Progenitor cell of endocrine pancreas (in vitro differentiated cells): ENCODE measurements at places on chromosomes 3 and 15.

- no peak for DNase-seq
These were observed 34.6 kb downstream of the GLDN start for GRCh38 chr15:51375966-51376640.

GRCh38 chr3:44185396-44185915 lies 56.2 kb upstream of the TOPAZ1 start:
- no peak for DNase-seq

- DNase-seq: no peak
These were observed 7.5 kb upstream of the UACA start for GRCh38 chr15:70770863-70771262.

DNA sequence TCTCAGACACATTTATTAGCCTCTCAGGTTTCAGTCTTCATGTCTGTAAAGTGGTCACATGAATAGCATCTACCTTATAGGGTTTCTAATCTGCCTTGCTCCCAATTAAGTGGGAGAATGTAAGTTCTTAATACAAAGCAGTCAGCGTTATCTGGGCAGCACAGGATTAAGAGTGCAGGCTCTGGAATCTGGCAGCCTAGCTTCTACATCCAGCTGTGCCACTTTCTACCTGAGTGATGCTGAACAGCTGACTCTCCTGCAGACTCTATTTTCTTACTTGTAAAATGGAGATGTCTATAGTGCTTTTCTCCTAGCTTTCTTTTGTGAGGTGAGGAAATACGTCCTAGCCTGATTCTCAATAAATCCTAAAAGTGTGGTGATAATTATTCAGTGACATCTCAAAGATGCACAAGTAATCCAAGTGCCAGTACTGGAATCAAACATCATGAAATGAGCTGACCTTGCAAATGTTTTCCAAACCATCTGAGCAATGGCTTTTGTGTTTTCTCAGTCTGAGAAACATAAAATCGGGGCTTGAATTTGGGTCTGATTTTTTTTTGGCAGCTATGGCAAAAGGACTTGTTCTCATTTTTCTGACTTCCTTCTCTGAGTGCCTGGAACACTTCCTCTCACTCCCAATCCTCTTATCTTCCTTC lies 232.2 kb upstream of the FEZF2 start:
- no peak for DNase-seq

- DNase-seq: no peak
These were observed 13.9 kb downstream of the NUP210 start for GRCh38 chr3:13406190-13406589.

DNA sequence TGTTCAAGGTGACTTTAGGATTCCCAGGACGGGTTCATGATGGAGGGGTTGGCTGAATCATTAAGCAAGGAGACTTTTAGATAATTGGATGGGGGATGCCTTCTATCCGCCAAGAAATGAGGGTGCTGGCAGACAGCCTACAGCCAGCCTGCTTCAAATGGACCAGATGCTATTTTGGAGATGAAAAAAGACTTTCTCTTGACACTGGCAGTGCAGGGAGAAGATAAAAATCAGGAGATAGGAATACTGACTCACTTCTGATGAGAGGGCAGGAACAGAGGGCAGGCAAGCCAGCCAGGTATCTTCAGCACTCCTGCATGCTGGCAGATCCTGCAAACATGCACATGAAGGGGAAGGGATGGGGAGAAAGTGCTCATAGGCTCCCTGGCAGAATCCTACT lies 7.7 kb upstream of the SYN2 start:
- no peak for DNase-seq

GRCh38 chr3:139523718-139524117 lies 15.8 kb downstream of the RBP1 start:
- no peak for DNase-seq

DNA sequence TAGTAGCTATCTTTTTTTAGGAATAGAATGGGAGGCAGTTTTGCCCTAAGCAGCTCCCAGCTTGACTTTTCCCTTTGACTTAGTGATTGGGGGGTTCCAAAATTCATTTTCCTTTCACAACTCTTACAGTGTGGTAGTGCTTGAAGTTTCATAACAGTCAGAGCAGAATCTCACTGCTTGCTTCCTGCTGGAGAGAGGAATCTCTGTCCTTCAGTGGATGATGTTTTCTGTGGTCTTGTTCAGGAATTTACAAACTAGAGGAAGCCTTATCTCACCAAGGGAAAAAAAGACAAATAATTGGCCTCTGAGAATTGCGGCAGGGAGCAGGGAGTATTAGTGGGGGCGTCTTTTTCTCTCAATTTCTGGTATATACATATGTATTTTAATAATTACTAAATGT lies 326.6 kb upstream of the C2CD4B start:
- DNase-seq: no peak

GRCh38 chr3:193021506-193022010 lies 103.9 kb upstream of the MB21D2 start:
- no peak for DNase-seq

GRCh38 chr3:183182073-183182472 lies 19.5 kb upstream of the LAMP3 start:
- no peak for DNase-seq

DNA sequence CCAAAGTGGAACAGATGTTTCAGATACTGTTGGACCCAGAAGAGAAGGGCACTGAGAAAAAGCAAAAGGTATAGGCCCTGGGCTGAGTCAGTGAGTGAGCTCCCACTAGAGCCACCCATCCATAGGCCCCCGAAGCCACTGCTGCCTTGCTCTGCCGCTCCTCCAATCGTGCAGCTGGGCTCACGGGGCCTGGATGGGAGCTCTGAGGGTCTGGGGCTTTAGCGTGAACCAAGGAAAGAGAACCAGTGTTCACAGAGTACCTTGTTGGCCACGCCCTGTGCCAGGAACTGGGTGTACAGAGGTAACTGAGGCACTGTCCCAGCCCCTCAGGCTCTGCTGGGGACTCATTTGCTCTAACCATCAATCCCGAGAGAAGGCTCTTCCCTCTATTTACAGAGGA lies 4.7 kb downstream of the UNC45A start:
- DNase-seq: no peak

GRCh38 chr15:98941595-98942255 lies 65.9 kb downstream of the PGPEP1L start:
- DNase-seq: no peak

GRCh38 chr3:65627062-65627461 lies 411.7 kb downstream of the MAGI1 start:
- DNase-seq: no peak

- DNase-seq: no peak
These were observed at the start of gene KBTBD13 for GRCh38 chr15:65076486-65077290. Gene KBTBD13 (plus strand): TSS chr15:65076746. CDS start chr15:65076816, 70 bp downstream.

- DNase-seq: no peak
These were observed 48.7 kb downstream of the BDH1 start for GRCh38 chr3:197507081-197507480.

DNA sequence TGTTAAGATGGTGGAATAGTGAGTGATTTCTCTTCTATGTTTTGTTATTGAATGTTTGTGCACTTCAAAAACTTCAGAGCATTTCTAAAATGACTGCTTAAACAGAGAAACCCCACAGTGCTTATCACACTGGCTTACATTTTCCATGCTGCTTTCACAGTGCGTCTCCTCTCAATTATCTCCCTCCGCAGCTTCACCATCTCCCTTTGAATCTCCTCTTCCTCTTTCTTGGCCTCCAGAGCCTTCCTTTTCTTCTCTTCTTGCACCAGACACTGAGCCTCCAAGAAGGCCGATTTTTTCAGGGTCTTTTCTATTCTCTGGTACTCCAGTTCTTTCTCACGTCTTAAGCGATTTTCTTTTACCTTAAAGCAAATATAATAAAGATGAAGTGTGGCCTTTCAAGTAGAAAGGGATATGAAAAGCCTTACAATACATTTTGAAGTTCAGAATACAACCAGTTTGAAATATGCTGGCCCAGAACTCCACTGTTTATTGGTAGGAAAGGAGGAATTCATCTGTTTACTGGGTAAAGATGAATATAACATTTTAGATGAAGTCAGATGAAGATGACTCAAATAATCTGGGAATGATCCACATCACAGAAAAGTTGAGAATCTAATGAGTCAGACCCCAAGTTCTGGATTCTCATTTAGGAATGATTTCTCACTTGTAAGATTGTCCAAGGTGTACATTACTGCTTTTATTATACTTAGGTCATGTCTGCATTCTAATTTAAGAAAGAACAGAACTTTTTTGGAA lies 21.4 kb downstream of the CCDC191 start:
- DNase-seq: no peak

DNA sequence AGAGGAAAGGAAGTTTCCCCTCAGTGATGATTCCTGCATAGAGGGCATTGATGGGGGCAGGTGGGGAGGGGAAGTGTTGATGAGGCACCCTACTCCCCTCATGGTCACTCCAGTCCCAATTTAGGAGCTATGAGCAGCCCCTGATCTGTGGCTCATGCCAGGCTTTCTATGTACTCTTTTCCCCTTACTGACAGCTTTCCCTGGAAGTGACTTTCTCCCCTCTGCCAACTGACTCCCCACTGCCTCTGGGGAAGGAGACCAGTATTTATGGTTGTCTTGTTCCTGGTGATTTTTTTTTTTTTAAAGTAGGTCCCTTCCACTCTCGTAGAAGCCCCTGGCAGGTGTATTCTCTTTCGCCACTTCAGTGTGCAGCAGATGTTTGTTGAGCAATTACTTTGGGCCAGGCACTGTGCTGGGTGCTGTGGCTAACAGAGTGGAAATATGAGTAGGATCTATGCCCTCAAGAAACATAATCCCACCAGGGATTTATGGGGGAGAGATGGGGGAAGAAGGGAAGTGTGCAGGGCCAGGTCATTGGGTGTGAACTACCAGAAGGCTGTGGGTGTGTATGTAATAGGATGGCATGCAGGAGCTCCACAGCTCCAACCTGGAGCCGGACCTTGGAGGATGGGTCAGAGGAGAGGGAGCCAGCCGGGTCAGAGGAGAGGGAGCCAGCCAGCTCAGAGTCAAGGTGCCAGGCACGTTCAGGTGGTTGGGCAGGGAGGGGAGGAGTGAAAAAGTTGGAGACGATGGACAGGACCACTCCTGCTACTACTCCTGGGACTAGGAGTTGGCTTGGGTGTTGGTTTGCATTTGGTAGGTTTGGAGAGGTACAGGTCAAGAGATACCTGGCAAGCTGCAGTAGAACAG lies 3.5 kb downstream of the SMAD6 start:
- no peak for DNase-seq

DNA sequence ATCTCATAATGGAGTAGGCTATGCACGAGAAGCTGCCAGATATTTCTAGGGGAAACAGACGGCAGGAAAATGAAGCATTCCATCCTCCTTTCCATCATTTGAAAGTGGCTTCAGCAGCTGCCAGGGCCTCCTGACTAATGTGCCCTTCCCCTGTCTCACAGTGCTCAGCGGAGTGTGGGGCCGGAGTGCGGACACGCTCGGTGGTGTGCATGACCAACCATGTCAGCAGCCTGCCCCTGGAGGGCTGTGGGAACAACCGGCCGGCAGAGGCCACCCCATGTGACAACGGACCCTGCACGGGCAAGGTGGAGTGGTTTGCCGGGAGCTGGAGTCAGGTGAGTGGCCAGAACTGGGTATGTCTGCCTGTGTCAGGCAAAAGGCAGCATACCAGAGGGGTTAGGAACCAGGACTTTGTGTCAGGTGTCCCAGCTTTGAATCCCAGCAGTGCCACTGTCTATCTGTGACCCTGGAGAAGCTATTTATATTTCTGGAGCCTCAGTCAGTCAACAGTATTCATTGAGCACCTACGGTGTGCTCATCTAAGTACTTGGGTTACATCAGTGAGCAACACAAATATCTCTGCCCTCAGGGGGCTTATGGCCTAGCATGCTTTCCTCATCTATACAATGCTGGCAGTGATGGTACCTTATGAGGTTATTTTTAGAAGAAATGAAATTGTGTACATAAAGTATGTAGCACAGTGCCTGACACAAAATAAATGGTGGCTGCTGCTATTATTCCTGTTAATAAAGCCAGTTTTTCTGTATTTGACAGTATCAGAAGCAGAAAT lies 52.4 kb upstream of the NR2E3 start:
- DNase-seq: no peak

- DNase-seq: no peak
These were observed 3.8 kb upstream of the GABRR3 start for GRCh38 chr3:98038876-98039275.

- DNase-seq: no peak
These were observed 102.4 kb upstream of the SLC6A11 start for GRCh38 chr3:10713656-10714055.

GRCh38 chr15:63887630-63888029 lies 53.9 kb upstream of the HERC1 start:
- DNase-seq: no peak

GRCh38 chr3:119944091-119944490 lies 150.2 kb downstream of the GSK3B start:
- DNase-seq: no peak

DNA sequence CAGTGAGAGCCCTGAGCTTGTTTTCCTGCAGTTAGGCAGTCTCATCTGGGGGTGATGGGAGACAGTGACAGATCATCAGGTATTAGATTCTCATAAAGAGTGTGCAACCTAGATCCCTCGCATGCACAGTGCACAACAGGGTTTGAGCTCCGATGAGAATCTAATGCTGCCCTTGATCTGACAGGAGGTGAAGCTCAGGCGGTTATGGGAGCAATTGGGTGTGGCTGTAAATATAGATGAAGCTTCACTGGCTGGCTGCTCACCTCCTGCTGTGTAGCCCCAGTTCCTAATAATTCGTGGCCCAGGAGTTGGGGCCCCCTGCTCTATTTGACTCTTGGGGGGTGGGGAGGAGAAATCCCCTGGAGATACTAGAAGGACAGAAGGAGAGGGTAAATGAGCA lies 309.4 kb upstream of the STT3B start:
- no peak for DNase-seq

GRCh38 chr3:128903501-128903900 lies 24.1 kb downstream of the ACAD9 start:
- DNase-seq: no peak

DNA sequence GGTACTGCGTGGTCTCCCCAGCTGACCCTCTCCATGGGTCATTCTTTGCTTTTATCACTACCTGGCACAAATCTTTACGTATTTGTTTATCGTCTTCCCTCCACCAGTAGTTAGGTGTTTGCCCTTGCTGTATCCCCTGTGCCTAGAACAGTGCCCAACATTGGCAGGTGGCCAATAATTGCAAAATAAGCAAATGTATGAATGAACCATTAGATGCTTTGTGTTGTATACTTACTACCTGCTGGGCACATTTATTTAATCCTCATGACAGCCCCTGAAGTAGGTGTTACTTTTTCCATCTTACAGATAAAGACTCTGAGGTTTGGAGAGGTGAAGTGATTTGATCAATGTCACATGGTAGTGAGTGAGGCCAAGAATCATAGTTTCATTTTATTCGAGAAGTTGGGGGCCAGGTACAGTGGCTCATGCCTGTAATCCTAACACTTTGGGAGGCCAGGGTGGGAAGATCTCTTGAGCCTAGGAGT lies 2.0 kb upstream of the TWF2 start:
- no peak for DNase-seq

DNA sequence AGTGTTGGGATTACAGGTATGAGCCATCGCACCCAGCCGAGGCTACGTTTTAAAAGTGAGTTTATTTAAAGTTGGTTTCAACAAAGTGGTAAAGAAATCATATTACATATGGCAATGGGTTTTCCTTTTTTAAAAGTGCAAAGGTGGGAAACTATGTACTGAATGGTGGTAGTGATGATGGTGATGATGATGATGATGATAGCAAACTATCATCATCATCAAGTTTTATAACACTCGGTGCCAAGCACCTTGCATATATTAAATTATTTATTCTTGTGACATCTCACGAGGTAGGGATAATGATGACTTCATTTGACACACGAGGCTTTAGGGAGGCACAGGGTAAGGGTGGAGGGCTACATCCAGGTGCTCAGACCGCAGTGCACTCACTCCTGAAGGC lies 64.3 kb downstream of the BDH1 start:
- no peak for DNase-seq
